Activated T-helper 1 cell treated with anti-CD3 and anti-CD28 coated beads, Interleukin-2, amount 50 U/mL, for 16 hours (primary cell): ENCODE measurements at places on chromosomes 5 and 9.

DNA sequence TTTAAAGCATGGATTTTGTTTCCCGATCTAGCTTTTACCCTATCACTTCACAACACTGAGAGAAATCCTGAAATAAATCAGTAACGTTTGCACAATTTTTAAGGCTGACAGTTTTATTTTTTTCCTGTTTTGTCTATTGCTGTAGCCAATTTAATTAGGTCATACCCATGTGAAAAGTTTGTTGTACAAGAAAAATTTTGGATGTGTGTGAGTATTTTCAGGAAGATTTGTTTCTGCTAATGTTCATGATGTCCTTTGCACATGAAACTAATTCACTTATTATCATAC, 237.8 kb downstream of the ARRDC3 start:
- no peak for DNase-seq

DNA sequence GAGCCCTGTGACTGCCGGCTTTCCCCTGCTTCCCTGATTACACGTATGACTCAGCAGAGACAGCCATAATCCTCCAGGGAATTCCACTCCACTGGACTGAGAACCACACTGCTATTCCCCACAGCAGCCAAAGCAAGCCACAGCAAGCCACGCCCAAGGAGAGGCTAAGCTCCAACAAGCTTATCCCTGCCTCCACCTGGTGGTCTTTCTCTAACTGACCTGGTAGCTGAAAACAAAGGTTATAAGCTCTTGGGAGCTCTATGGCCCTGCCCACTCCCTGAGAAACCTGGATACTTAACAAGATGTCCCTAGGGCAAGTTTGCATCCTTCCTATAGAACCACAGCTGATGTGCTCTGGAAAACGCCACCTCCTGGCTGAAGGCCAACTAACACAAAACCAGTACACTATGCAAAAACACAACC, 613.7 kb upstream of the CDH18 start:
- DNase-seq, result no peak

- DNase-seq, result no peak
Observed at GRCh38 chr9:82410866-82411265, 422.3 kb downstream of the SPATA31D1 start.

- no peak for DNase-seq
Observed at GRCh38 chr5:179878222-179879002, 19.8 kb upstream of the MRNIP start.

DNA sequence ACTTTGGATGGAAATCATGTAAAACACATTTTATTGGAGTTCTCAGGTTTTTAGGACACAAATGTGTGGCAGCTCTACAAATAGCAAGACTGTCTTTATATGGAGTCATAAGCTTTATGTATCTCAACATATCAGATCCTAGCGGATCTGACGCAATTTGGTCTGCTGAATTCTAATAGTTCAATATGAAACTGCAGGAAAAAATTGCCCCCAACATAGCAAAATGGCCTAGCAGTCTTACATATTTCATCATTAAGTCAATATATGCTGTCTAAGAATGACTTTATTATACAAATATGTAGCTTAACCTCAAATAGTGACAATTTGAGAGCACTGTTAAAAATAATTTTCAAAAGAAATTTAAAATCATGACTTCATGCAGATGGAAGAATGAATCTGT, 244.3 kb downstream of the TAF11L14 start:
- no peak for DNase-seq

GRCh38 chr5:91269198-91269597, 113.9 kb downstream of the ARRDC3 start:
- DNase-seq, result no peak

DNA sequence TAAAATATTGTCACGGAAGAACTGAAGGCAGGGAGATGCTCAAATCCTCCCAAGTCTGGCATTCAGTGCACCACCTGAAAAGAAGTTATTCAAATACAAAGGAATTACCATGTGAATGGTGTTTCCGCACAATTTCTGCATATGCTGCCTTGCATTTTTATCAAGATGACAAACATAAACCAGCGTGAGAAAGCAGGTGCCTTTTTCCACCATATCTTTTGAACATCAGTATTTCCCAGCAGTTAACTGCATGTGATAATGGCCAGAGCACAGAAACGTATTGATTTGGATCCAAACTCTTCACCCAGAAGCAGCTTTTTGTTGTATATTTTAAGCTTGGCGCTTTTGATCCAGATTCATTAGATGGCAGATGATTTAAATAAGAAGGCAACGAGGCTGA, 808.0 kb downstream of the TLE1 start:
- no peak for DNase-seq

GRCh38 chr9:79023134-79023580, 548.6 kb upstream of the TLE4 start:
- DNase-seq, result no peak

GRCh38 chr5:108303086-108303485, 78.8 kb downstream of the FBXL17 start:
- DNase-seq, result no peak

DNA sequence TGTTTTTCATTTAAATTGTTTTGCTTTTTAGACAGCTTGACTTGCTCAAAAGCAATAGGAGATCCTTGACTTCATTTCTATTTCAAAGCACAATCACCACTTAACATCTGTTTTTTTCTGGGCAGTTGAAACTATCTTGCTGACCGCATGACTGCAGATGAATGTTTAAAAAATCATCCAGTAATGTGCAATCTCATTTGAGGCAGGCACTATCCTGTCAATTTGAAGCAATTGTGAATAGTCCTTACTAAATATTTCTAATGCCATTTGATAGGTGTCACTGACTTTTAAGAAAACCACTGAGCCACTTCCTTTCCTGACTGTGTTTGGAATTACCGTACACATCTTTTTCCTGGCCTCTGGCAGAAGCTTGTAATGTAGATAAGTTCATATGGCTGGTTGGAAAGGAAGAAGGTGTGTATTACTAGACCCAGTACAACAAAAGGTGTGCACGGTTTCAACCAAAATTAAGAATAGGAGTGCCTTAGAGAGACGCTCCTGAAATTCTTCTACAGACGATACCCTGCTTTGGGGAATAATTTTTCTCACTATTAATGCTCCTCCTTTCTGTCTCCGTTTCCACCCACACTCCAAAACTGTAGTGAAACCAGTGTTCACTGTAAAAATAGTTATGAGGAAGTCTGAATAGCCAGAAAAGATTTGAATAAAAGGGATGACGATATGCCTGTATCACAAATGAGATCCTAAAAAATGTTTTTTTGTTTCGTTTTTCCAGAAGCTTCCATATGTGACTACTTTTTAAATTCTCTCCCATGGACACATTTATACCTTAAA, 136.7 kb upstream of the MOCS2 start:
- DNase-seq, result no peak

DNA sequence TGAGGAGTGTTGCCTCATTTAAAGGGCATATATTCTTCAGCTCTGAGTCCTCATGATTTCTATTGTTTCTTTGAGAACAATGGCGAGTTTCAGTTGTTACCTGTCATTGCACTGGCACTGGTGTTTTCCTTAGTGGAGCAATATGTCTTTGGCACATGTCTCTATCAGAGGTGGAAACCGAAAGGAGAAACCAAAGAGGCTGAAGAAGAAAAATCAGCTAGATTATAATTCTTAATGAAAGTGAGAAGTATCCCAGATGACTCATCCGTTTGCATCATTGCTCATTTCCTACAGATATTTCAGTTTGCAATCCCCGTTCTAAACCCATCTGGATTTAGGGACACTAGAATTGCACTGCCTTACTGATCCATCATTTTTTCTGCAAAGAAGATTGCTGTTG, 324.6 kb downstream of the TMEM232 start:
- no peak for DNase-seq

DNA sequence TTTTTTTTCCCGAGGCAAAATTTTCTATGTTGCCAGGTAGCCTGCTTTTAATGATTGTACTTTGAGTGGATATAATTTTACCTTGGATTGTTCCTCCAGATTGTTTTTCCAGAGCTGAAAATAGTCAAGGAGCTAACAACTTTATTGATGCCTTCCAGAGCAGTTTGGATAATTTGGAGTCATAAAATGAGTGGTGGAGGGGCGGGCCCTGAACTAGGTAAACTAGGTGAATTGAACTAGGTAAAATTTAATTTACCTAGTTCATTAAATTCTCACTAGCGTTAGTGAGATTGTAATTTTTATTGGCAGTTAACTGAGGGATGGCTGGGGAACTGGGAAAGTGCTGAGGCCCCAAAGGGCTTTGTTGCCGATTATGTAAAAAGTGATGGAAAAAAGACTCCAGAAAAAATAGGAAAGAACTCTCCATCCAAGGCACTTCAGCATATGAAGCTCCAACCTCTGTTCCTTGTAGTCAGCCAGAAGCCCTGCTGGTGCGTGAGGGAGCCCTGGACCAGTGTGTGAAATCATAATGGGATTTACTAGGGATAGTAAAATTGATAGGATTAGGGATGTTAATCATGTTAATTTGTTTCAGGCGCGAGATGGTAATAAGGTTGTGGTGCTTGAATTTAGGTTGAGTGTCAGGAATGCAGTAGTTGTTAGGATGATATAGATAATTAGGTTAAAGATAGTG, 1.7 kb downstream of the DNAJC25 start:
- DNase-seq, result no peak

- no peak for DNase-seq
Observed at GRCh38 chr5:17252543-17252942, 35.1 kb downstream of the BASP1 start.

DNA sequence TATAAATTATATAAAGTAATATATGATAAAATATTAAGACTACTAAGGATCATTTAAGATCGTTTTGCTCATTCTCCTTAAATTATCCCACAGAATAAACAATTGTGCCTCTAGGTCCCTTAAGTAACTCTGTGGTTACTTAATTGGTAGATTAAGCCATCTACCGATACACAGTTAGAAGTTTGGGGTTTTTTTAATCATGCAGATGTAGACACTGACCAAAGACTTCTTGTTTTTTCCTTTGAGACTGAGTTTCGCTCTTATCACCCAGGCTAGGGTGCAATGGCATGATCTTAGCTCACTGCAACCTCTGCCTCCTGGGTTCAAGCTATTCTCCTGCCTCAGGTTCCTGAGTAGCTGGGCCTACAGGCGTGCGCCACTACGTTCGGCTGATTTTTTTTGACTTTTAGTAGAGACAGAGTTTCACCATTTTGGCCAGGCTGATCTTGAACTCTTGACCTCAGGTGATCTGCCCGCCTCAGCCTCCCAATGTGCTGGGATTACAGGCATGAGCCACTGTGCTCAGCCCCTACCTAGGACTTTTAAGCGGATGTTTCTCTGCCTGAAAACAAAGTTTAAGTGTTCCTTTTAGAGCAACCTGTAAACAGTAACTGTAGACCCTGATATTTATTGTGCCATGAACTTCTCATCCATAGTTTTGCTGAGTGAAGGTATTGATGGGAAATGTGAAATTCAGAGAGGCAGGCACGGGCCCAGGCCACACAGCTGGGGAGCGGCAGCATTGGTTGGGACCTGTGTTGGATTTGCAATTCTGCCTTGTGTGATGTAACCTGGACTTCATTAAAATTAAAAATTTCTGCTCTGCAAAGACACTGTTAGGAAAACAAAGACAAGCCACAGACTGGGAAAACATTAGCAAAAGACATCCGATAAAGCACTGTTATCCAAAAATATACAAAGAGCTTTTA, 11.6 kb downstream of the CEL start:
- no peak for DNase-seq

DNA sequence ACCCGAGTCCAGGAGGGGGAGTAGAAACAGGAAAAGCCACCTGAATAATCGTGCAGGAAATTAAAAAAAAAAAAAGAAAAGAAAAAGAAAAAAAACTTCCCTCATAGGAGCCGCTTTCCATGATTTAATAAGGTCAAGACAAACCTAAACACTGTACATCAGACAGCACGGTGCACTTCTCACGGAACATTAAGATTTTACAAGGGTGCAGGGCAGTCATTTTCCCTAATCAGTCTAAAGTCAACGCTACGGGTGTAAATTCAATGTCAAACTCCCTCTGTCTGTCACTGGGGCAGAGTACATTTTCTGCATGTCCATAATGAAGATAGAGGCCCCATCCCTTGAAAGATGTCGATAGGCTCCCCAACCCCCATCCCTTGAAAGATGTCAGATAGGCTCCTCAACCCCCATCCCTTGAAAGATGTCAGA, 139.7 kb downstream of the TSSK1B start:
- no peak for DNase-seq

GRCh38 chr9:135073741-135074305, 13.6 kb upstream of the OLFM1 start:
- no peak for DNase-seq

GRCh38 chr5:14900693-14901461, 29.3 kb upstream of the ANKH start:
- DNase-seq, result no peak

- no peak for DNase-seq
Observed at GRCh38 chr5:63916786-63917185, 45.5 kb downstream of the HTR1A start.

- DNase-seq, result no peak
Observed at GRCh38 chr5:122779451-122779850, 4.6 kb downstream of the SNX2 start.

- DNase-seq, result no peak
Observed at GRCh38 chr9:88527618-88528017, 7.4 kb upstream of the NXNL2 start.

- no peak for DNase-seq
Observed at GRCh38 chr9:118522093-118523028, 818.2 kb downstream of the TLR4 start.
